Naive thymus-derived CD8-positive, alpha-beta T cell (primary cell): ENCODE measurements at places on chromosomes 11 and 22.

GRCh38 chr11:101445761-101446160, 138.0 kb downstream of the TRPC6 start:
- no peaks in the 10 kb centered on the region for H3K27me3 ChIP-seq
- H3K4me1 ChIP-seq: no peaks in the 10 kb centered on the region
- no peak for DNase-seq
- no peak overlapping the region for H3K4me3 ChIP-seq
- no peaks in the 10 kb centered on the region for H3K36me3 ChIP-seq
- H3K27ac ChIP-seq: no peak overlapping the region

GRCh38 chr11:100672498-100673033, 14.5 kb upstream of the ARHGAP42 start:
- no peak for DNase-seq
- no peak overlapping the region for H3K27ac ChIP-seq
- no peaks in the 10 kb centered on the region for H3K36me3 ChIP-seq
- no peaks in the 10 kb centered on the region for H3K4me1 ChIP-seq

GRCh38 chr11:68345776-68346461, 33.5 kb downstream of the LRP5 start:
- no peak overlapping the region for H3K4me3 ChIP-seq
- no peak overlapping the region for H3K27ac ChIP-seq
- H3K27me3 ChIP-seq: no peaks in the 10 kb centered on the region
- no peak for DNase-seq

DNA sequence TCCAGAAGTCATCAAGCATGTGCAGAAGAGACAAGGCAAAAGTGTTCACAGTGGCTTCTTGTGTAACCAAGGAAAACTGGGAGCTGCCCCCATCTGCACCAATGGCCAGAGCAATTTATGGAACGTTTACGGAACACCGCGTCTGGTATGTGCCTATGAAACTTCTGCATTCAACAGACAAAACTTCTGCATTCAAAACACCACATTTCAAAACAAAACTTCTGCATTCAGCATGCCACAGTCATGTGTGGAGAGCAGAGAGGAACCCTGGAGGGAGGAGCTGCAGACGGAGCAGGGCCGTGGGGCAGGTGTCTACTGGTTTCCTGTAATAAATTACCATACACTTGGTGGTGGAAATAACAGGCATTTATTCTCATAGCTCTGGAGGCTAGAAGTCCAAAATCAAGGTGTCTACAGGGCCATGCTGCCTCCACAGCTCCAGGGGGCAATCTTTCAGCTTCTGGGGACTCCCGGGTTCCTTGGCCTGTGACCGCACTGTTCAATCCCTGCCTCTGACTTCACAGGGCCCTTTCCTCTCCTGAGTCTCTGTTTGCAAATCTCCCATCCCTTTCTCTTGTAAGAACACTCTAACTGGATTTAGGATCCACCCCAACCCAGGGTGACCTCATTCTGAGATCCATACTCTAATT, 32.2 kb downstream of the RPL3 start:
- no peak for DNase-seq
- H3K27me3 ChIP-seq: peaks cover 3% of the 10 kb centered on the region
- no peaks in the 10 kb centered on the region for H3K36me3 ChIP-seq
- no peak overlapping the region for H3K4me3 ChIP-seq
- H3K4me1 ChIP-seq: no peaks in the 10 kb centered on the region
- peak overlapping the region; percentile 18 for H3K27ac ChIP-seq
